Natural killer cell treated with Interleukin-12 subunit alpha and Interleukin-12 subunit beta and Interleukin-15 and Interleukin-18, amount 100 ng/mL, for 72 hours (primary cell): ENCODE measurements at places on chromosomes 2 and 18.

DNA sequence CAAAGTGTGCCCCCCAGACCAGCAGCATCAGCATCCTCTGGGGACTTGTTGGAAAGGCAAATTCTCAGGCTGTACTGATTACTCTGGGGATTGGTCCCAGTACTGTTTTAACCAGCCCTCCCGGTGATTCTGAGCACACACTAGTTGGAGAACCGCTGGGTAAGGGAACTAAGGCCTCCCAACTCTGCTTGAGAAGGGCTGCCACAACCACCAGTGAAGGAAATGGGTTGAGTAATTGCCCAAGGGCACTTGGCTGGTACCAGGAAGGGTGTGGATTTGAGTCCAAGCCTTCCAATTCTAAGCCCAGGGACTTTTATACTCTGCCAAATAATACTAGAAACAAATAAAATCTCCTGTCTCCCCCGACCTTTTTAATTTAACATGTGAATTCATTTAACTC is 219.9 kb downstream of the SETBP1 start:
- DNase-seq = no peak

DNA sequence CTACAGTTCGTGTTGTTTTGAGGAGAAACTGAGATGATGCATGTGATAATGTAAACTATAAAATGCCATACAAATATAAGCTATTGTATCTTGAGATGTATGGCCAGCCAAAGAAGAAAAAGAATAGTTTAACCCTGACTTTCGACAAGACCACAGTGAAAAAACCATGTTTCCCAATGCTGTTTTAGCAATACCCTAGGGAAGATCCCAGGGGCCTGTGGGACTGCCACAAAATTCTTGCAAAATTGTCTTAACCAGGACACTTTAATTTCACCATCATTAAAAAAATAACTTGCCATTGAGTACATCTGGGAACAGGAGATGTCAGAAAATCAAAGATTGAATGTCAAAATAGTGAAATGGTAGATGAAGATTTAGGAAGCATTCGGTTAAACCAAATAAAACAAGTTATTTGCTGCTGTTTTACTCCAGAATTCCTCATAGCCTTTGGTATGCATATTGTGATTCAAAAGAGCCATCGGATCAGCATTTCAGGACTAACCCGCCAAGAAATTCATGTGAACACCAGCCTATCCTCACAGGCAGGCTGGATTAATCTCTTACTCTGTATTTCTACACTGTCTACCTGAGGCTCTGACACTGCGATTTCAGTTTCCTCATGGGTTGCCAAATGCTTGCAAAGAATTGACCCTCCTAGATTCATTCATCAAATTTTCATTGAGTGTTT is 49.0 kb upstream of the SP3 start:
- DNase-seq = no peak

GRCh38 chr2:1373830-1374229 is 39.4 kb upstream of the TPO start:
- DNase-seq = no peak

DNA sequence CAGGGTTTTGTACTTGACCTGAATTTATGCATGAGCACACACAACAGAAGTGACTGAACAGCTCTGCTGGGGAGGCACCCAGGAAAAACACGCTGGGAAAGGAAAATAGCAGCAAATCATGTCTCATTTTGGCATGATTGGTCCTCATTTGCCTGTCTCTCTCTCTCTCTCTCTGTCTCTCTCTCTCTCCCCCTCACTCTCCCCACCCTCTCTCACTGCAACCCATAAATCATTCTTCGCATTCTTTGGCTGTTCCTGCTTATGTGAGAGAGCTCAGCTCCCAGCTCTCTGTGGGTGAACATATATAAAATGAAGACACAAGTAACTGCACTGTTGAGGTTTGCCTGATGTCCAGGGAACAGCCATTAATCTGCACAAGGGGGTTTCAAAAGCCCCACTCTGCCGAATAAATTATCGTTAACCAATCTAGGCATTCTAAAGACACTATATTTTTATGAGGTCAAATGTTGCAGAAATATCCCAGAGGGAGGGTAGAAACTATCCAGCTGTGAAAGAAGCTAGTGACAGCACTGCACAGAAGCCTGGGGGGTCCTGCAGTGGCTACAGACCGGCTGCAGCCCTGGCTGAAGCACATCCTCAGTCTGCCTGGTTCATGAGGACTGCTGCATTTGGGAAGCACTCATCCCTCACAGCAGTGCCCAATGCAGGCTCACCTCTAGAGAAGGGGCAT is 260.3 kb downstream of the AFF3 start:
- DNase-seq = no peak

DNA sequence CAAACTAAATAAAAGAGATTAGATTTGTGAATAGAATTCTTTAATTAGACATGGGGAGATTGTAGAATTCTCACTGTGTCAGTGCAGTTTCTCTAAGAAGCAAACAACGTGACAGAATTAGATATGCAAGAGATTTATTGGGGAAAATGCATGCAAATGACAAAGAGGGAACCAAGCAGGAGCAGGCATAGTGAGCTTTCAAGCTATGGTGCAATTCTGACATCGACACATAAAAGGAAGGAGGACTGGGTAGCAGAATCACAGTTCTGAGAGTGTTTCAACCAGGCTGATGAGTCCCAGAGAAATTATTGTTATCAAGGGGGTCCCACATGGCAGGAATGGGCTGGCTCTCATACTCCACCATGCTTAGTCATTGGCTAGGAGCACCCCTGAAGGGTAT is 338.4 kb downstream of the FIGN start:
- no peak for DNase-seq

- no peak for DNase-seq
These were observed 16.6 kb upstream of the DYNC1I2 start for GRCh38 chr2:171670655-171671054.
